ENCODE measurements at places on chromosomes 4 and X.

GRCh38 chrX:151873096-151873495 lies 39.6 kb upstream of the MAGEA4 start:
- DNase-seq: no peak

- no peak for DNase-seq
Measured at GRCh38 chr4:5800496-5800895, 89.5 kb downstream of the EVC start.

GRCh38 chr4:42871671-42872290 lies 20.7 kb upstream of the GRXCR1 start:
- DNase-seq: no peak

GRCh38 chr4:157792716-157793115 lies 380.1 kb downstream of the GASK1B start:
- no peak for DNase-seq

DNA sequence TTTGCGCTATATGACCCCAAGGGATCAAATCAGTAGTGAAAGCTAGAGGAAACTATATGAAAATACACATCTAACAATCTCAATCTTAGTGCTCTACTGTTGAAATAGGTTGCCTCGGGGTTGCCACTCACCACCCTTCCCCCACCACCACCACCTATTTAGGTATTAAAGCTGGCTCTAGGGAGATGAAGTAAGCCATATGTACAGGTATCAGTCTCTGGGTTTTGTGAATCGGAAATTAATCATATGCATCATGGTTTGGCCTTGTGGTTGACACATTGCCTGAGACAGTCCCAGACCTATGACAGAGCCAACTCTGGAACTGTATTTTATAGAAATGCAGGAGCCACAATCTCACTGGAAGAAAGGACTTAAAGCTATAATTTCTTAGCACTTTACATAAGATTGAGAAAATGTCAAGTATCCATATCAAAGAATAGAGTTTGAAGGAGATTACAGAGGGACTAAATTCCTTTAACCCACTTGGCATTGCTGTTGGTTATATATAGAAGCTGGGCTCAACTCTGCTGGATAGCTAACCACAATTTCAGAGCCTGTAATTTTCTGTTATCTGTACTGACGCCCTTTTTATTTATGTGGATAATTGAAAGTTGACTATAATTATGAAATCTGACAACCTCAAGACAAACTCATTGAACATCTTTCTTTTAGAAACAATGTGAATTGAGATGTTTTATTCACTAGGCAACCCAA lies 26.7 kb upstream of the BMP2K start:
- no peak for DNase-seq

DNA sequence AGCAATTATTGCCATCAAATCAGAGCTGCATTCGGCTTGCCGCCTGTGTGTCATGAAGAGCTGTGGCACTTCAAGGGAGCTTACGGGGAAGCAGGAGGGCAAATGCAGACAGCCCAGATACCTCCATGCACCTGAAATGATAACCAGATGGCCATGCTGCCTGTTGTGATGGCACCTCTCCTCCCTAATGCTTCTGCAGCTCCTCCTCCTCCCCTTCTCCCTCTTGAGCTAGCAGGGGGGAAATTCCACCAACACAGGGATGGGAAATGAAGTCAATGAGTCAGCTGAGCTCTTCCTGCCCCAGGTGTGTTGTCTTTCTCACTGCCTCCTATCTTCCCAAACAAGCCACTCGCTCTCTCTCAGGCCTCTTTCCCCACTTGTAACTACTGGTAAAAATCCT lies 565.0 kb downstream of the BCOR start:
- no peak for DNase-seq

DNA sequence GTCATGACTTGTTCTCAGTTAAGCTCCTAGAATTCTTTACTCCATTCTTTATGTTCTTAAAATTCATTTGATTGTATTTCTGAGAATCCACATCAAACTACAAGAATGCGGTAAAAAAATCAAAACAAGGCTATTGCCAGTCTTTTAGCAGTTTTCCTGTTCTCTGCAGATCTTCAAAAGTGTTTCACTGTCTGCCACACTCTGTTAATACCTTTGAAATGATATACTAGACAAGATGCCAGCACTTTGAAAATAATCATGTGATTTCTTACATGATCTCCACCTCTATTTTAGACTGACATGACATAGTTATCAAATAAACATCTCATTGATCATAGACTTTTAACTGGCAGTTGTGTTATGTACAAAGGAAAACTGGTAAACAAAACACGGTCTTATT lies 30.1 kb upstream of the GPRIN3 start:
- DNase-seq: no peak

DNA sequence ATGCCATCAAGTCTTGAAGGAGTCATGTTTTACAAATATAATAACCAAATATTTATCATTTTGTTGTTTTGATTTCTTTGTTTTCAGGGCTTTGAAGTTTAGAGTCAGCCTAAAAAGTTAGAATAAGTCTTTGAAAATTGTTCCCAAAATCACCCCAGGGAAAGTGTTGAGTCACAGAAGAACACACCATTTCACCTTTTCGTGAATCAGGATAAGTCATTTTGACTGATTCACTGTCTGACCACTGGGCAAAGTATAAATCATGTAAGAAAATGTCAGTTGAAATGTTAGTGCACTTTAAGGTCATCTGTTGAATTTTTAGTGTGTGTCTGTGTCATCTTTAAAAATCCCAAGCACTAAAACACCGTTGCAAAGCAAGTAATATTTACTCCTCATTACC lies 1320.1 kb downstream of the RPA4 start:
- DNase-seq: no peak
